ENCODE measurements at places on chromosomes 16 and 17.

- DNase-seq: no peak
Observed at GRCh38 chr16:78025631-78026030, 3.3 kb downstream of the CLEC3A start.

DNA sequence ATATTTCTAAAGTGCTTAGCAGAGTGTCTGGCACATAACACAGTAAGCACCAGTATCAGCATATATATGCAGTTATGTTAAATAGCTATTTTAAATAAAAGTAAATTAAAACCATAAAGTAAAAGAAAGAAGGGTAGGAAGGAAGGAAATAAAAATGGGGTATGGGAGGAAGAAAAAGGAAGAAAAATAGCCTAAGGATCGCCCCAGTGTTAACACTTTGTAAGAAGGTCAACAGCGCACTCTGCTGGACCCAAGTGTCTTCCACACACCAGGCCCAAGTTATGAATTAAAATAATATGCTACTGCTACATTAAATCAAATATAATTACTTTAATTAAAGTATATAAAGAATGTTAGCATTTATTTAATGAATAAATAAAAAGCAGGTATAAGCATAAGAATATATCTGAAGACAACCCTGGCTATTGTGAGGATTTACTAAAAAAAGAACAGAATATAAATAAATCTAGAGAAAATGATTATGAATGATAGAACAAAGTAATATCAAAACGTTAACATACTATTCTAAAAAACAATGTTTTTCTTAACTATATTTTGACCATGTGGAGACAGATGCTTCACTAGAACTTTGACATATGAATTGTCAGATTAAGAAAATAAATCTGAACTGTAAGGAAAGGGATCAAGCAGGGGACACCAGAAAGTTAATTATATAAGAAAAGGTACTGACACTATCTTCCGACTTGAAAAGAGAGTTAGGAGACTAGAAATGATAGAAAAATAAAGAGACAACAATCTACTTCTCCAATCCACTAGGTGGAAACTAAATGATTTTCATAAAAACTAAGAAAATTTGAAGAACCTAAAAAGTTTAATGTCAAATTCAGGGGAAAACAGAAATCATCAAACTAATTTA lies 25.9 kb downstream of the BRIP1 start:
- peak; percentile 60 for DNase-seq

GRCh38 chr17:59141860-59142259 lies 13.1 kb downstream of the SKA2 start:
- no peak for DNase-seq

DNA sequence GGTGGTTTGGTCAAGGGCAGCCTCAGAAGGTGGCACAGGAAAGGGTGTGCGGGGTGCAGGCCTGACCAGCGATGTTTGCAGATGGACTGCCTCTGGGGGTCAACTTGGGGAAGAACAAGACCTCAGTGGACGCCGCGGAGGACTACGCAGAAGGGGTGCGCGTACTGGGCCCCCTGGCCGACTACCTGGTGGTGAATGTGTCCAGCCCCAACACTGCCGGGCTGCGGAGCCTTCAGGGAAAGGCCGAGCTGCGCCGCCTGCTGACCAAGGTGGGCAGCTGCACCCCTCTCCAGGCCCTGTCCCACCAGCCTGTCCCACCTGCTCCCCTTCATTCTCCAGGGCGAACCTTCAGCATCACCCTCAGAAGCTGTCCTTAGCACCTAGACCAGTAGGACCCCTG lies 12.5 kb downstream of the DHODH start:
- no peak for DNase-seq

DNA sequence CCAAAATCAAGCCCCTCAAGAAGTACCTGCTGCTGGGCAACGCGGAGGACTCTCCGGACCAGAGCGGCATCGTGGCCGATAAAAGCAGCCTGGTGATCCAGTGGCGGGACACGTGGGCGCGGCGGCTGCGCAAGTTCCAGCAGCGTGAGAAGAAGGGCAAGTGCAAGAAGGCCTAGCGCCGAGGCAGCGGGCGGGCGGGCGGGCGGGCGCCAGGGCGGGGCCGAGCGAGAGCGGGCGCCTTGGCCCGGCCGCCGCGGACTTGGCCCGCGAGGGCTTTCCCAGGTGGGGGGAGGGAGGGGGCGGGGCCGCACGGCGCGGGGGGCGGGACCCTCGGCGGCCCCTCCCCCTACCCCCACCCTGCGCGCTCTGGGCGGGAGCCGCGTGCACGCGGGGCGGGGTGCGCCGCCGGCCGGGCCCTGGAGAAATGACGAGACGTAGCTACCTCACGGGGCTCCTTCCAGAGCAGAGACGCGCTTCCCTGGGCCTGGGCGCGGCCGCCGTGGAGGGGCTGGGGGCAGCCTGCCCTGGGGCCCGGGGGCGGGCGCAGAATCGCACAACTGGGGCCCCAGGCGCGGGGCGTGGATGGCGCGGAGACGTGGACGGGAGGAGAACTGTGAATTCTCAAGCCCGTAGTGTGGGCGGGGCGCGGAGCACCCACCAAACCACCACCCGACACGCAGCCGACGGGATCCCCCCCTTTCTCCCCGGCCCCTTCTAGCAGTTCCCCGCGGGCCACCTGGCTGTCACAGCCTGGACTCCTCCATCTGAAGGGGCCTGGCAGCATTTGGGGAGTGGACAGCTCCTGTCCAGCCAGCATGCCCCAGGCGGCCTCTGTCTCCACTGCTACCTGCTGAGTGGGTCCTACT lies 218.7 kb downstream of the NTN1 start:
- DNase-seq: peak; percentile 68

GRCh38 chr17:67642488-67642887 lies 75.2 kb upstream of the NOL11 start:
- no peak for DNase-seq

DNA sequence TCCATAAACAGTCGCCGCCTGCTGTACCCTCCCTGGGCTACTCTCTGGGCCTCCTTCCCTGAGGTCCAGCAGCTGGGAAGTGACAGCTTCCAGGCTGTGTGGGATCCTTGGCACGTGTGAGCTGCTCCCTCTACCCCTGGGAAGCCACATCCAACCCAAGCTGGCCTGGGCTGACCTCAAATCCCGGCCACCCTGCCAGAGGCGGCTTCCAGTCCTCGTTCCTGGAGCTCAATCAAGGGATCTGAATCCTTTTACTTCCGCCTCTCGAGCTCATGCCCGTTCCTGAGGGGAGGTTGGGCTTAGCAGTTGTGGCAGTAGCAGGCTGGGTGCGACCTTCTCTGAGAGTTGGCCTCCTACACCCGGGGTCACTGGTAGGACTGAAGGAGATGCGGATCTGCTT lies 82.5 kb downstream of the NETO2 start:
- no peak for DNase-seq

GRCh38 chr16:57903656-57904055 lies 67.3 kb downstream of the CNGB1 start:
- no peak for DNase-seq

DNA sequence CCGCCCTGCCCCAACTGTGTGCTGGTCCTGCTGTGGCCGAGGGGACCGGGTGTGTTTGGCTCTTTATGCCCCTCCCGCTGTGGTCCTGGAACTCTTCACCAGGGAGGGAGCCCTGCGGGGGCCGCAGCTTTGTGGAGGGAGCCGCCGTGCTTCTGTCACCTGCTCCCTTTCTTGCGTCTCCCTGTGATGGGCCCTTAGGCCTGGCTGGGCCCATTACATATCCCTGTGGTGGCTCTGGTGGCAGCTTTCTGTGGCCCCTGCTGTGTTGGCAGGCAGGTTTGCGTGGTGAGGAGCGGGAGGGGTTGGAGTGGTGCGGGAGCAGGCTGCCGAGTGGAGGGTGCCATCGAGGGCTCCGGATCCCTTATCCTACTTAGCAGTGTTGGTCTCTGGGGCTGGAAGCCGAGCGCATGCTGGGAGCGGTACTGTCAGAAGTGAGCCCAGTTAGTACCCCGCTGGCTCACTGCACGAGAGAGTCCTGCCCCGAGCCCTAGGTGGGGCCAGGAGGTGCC lies 60.4 kb downstream of the PDPK1 start:
- no peak for DNase-seq
